Muscle of arm (tissue), 14 donors: ENCODE measurements at places on chromosomes 5 and 9.

DNA sequence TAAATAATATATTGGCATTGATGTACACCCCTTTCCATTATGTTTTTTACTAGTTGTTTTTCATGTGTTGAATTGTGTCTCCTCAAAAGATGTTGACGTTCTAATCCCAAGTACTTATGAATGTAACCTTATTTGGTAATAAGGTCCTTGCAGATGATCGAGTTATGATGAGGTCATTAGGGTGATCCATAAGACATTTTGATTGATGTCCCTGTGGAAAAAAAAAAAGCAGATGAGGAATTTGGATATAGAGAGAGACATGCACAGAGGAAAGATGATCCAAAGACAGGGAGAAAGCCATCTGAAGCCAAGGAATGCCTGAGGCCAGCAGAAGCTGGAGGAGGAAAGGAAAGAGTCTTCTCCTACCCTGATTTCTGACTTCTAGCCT is 632.7 kb downstream of the TLR4 start:
- no peak for DNase-seq

- no peak for DNase-seq
Observed at GRCh38 chr5:4097199-4097598, 501.6 kb downstream of the IRX1 start.

DNA sequence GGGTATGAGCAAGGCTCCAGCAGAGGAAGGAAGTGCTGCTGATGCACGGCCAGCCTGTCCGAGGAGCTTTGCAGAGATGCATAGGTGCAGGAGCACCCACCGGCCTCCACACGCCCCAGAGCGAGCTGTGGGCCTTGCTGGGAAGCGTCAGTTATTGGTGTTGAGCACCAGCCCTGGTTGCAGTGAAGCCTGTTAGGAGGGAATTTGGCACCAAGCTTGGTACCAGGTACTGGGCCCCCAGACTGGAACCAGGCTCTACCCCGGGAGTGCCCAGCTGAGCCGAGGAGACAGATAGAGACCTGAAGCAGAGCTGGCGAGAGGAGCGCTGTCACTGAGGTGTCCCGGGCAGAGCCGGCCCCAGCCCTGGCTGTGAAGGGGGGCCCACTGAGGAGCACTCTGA is 5.2 kb downstream of the TCF7 start:
- no peak for DNase-seq

- DNase-seq: no peak
Observed at GRCh38 chr5:131381777-131382176, 117.9 kb downstream of the CDC42SE2 start.
